Type B pancreatic cell (in vitro differentiated cells): ENCODE measurements at places on chromosomes 6 and 20. TPM values are rescaled to one million over a fixed set of nuclear protein-coding genes. Genes with fewer than 3 reads are reported as not detected.

TCP11 gene
- total RNA-seq: not detected in 2 replicates

DNA sequence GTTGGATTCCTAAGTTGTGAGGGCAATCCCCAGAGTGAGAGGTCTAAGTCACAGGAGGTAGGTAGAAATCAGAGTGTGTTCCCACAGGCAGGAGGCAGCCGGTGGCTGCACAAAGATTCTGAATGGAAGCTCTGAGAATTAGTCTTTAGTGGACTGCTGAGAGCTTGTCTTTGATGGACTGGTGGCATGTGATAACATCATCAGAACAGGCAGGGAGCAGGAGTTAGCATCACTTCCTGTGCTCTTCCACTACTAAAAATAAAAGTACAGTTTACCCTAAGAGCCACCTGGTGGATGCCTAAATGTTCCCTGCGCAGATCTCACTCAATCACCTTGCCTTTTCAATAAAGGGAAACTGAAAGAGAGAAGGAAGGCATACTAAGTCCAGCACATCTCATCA is 294.6 kb upstream of the POU3F2 start:
- no peak for DNase-seq

- no peak for DNase-seq
These were observed 15.8 kb downstream of the KCNQ2 start for GRCh38 chr20:63456429-63457284.

PPP1R3G gene
- 0.19 and 0.45 TPM in 2 replicates for total RNA-seq

DNA sequence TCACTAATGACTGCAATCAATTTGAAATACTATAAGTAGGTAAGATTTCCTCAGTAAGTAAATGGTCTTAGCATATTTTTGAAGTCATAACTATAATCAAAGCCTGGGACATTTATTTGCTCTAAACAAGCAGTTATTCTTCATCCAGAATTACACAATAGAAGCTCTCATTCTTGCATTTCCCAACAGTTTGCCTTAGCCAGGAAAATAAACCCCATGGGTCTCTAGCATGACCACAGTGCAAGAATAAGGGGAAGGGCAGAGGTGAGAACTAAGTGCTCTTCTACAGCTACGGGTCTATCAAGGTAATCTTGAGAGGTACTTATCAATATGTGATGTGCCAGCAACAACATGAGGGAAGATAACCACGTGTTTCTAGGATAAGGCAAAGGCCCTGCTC is 14.1 kb upstream of the HLA-C start:
- no peak for DNase-seq

DNA sequence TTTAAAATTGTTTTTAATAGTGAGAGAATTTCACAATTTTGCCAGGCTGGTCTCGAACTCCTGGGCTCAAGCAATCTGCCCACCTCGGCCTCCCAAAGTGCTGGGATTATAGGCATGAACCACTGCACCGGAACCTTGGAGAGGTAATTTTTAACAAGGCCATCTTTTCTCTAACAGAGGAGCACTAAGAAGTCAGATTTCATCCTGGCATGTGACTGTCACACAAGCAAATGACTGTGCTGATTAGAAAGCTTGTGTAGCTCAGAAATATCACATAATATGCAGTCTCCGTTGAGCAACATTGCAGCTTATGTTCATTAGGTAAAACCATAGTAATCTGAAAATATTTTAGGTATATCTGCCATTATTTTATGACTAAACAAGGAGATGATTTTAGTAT is 156.0 kb downstream of the CCDC170 start:
- DNase-seq: no peak

- DNase-seq: no peak
These were observed 21.2 kb upstream of the NHSL1 start for GRCh38 chr6:138520463-138520862.

OR2J3 gene
- not detected in 2 replicates for total RNA-seq

RNF144B gene
- 10.8 and 19.4 TPM in 2 replicates for total RNA-seq

TUBB2B gene
- total RNA-seq: 37.8 and 158 TPM in 2 replicates

COL11A2 gene
- 1.3 and 11.9 TPM in 2 replicates for total RNA-seq

DNA sequence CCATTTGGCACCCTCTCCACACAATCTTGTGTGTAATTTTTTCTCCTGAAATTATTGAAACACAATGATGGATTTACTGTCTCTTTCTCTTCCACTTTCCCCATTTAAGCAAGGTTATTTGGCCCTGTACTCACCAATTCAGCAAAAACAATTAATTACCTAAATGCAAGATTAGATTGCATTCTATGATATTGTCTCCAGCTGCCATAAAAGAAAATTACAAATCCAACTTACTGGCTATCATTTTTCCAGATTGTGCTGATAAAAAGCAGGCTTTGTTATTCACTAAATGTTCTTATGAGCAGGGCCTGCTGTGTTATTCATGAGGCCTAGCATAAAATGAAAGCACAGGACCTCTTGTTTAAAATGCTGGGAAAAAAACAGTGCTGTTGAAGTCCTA is 95.8 kb upstream of the IRAK1BP1 start:
- DNase-seq: no peak

TSBP1 gene
- not detected in 2 replicates for total RNA-seq

DNA sequence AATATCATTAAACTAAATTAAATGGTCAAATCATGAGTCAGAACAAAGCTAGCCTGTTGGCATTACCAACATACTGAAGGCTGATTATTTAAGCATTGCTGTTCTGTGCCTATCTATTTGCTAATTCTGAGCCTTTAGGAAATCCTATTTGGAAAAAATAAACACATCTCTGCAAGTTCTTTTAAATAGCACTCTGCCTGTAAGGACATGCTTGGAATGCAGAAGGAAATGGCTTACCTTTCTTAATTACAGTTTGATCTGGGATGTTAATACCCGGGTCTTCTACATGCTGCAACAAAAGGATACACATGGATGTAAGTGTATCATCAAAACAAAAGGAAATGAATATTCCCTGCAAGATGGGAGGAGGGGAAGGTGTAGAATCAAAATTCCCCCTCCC is 8.3 kb downstream of the TFAP2A start:
- DNase-seq: no peak

DNA sequence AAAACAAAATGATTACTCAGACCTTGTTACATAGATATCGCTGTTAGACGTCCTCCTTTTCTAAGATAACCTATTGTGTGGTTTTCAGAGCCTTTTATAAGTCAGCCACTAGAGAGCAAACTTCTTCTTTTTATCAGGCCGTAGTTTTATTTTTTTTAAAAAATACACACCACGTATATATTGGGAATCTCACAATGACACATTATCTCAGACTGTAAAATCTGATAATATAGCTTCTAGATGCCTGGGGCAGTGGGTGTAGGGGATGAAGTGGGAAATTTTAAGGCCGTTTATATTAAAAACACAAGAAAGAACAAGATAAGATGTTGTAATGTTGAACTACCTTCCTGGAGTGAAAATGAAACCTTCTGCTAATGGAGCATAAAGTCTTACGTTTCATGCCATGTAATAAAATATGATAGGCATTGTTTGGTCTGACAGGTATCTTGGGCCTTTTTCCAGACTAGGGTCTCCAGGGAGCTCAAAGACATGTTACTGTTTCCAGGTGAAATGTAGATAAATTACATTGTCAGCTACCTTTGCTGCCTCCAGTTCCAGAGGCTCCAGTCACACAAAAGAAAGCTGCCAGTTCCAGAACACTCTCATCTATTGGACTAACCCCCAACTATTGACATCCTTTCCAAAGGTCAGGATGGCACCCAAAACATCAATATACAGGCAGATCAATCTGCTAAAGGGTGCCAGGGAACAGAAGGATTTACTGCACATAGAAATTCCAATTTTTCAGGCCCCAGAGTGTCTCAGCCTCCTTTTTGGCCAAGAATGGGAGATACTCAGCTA is 130.2 kb upstream of the AKIRIN2 start:
- DNase-seq: no peak

DNA sequence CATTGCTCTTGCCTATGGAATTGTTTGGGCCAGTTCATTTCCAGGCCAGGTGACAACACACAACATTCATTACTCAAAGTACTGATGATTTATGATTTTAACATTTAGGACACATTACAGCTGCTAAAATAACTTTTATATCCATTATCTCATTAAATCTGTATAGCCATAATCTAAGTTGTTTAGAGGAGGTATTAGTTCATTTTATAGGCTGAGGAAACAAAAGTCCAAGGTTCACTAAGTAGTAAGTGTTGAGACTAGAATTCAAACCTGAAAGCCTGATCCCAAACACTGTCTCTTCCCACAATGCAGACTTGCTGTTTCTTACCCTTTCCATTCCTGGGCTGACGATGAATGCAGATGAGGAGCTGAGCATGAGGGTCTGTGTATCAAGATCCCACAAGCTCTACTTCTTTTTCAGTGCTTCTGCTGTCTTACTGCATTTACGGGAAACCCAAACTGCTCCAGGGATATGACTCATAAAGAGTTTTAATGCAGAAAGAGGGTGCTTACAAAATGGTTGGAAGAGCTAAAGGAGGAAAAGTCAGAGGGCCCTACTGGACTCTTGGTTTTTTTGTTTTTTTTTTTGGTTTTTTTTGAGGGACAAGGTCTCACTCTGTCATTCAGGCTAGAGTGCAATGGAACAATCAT is 17.9 kb downstream of the TENT5A start:
- no peak for DNase-seq

DNA sequence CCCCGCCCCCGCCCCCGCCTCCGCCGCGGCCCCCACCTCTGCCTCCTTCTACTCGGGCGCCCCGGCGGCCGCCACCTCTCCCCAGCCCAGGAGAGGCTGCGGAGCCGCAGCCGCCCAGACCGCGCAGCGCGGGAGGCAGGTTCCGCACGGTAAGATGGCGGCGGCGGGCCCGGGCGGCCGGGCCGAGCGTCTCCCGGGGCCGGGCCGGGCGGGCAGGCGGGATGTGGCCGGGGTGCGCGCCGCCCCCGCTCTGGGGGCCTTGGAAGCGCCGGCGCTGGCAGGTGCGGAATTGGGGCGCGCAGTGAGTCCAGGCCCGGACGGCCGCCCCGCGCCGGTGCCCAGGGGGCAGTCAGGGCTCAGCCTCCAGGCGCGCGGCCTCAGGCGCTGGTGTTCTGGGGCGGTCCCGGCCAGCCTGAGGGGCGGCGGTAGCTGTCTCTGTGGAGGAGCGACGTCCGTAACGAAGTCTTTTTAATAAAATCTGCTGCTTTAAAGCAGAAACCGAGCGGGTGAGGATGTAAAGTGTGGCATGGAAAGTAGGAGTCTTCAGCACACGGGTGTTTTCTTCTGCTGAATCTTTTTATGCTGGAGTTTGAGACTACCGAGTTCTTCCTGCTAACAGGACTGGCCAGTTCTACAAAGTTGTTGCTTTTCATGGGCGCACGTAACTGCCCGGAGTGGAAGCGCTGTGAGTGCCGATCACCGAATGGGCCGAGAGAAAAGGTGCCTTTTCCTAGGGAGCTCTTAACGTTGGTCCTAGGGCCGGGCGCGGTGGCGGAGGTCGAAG is at the start of gene GID8:
Gene GID8, plus strand, starts transcription at position 43 of the 784 bp plus-strand sequence. CDS start 3,356 bp downstream, outside the sequence.
- DNase-seq: no peak

DNA sequence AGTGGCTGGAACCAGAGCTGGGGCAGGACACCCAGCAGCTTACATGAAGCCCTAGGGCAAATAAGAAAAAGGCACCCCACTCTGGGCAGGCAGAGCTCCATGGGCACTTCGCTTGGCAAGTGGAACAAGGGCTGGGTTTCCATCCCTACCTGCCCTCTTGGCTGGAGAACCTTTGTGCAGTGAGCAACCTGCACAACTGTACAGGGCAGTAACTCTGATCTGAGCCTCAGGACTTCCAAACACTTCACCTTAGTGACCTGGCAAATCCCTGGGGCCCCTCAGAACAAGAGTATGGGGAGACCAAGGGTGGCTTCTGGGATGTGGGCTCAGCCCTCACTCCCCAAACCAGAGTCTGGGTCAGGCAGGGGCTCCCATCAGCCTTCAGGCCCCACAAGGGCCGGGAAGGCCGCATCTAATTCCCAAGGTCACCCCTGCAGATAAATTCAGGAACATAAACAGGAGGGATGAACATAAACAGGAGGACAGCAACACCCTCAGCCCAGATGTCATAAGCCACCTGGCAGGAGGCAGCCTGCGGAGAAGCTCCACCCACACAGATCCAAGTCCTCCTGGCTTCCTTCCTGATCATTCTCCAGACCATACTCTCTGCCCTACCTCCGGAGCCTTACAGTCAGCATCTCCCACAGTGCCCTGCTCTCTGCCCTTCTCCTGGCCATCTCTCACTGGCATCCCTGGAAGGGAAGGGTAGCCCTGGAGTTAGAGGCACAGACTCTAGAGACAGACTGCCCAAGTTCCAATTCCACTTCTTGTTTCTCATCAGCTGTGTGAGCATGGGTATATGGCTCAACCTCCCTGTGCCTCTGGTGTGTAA is 37.5 kb downstream of the HNF4A start:
- DNase-seq: no peak

- peak; percentile 15 for DNase-seq
These were observed 46.0 kb downstream of the VSTM2L start for GRCh38 chr20:37948956-37949355.

DNA sequence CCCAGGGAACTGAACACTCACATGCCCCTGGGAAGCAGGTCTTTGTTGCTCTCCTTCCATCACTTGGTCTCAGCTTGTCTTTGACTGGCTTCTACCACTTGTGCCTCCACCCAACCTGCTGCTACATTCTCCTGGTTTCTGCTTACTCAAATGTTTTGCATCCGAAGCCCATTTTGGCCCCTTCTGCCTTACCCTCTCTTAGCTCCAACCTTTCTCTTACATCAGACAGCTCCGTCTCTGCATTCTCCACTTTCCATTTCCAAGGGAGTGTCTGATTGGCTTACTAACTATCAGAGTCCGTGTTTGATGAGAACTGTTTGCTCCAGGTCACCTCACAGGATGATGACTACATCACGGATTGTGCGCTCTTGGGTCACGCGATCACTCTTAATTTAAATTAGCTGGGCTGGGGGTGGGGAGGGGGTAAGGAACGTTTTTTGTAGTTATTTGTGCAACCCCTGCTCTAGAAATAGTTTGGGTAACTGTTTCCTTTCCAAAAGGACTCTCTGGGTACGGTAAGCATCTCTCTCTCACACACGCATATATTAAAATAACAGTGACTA is 844 bp upstream of the ABRACL start:
- no peak for DNase-seq

C20orf204 gene
- 3.0 and 7.4 TPM in 2 replicates for total RNA-seq

SLC17A4 gene
- 1.0 and 3.9 TPM in 2 replicates for total RNA-seq

DNA sequence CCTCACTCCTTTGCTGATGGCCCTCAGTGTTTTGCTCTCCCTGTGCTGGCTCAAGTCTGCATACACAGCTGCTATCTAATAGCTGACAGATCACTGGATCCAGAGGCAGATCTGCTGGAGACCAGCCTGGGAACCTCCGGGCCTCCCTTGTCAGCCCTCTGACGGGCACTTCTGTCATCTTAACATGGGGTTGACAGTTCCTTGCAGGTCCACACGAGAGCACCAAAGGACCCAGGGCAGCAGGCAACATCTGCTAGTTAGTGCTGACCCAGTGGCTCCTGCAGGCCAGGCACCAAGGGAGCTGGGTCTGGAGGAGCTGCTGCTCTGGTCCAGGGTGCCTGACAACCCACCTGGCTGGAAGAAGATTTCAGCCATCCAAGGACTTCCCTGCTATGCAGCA is 208.1 kb downstream of the UST start:
- DNase-seq: no peak

GRCh38 chr6:25165800-25166199 is 113.4 kb upstream of the CARMIL1 start:
- DNase-seq: no peak
